ENCODE measurements at places on chromosomes 3 and 15.

- no peak for DNase-seq
These were observed 7.0 kb upstream of the NIPA2 start for GRCh38 chr15:22831473-22831872.

GRCh38 chr3:64555351-64555750 is 132.4 kb downstream of the ADAMTS9 start:
- DNase-seq, result no peak

- DNase-seq, result no peak
These were observed 215.6 kb downstream of the PDCD6IP start for GRCh38 chr3:34013818-34014570.

DNA sequence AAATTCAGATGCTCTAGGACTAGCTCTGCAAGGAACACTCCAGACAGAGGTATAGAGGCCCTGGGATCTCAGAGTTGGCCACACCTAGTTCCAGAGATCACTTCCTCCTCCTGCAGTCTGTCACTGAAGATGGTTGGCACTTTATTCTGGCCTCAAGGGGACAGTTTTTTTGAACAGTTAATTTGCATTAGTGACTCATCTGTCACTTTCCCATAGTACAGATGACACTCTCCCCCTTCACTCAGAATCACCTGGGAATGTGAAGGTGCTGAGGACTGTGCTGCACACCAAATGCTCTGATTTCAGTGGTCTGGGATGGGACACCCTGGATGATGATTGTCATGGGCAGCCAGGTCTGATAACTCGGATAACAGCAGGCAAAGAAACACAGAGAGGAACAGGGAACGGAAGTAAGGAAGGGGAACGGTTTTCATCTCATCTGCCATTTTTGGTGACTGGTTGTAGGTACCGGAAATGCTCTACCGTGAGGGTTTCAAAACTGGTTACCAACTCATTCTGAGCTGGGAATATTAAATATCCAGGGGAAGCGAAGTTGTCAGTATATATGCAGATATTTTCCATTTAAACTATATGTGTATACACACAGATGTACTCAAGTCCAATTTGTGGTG is 232.5 kb upstream of the ST8SIA2 start:
- no peak for DNase-seq

DNA sequence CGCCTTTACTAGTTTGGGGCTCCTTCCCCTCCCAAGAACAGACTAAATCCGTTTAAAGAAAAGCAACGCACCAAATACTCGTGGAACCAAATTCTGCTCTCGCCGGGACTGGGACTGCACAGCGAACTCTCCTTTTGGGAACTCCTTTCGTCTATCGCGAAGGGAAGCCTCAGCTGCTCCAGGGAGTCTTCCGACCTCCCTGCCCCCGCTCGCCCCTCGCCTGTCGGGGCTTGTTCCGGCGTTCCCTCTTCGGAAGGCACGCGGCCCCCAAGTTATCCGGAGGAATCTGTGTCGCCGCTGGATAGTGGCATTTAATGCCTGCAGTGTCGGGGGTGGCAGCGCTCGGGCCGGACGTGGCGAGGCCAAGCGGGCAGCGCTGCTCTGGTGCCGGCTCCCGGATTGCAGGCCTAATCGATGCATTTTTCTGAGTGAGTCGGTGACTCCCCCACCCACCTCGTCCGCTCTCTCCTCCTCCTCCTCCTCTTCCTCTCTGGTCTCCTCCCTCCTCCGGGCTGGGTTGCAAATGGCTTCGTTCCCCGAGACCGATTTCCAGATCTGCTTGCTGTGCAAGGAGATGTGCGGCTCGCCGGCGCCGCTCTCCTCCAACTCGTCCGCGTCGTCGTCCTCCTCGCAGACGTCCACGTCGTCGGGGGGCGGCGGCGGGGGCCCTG is at the start of gene TRIM71:
Gene TRIM71 (plus strand): TSS at position 440 of the 671 bp plus-strand sequence. CDS start 84 bp downstream, at position 524.
- no peak for DNase-seq

DNA sequence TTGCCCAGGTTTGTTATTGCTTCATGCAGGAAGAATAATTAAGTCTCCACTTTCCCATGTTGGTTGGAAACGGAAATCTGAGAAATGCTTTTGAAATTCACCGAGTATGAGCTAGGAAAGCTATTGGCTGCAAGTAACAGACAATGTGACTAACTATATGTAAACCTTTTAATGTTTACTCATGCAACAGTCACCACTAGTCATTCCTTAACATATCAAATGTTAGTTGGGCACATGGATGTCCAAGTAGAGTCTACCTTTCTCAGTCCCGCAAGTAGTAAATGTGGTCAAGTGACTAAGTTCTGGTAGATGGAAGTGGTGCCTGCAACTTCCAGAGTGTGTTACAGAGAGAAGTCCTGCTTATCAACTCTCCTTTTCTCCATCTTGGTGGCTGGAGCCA is 52.5 kb downstream of the KLF15 start:
- DNase-seq, result no peak

GRCh38 chr3:71478568-71478967 is 105.0 kb downstream of the FOXP1 start:
- no peak for DNase-seq

DNA sequence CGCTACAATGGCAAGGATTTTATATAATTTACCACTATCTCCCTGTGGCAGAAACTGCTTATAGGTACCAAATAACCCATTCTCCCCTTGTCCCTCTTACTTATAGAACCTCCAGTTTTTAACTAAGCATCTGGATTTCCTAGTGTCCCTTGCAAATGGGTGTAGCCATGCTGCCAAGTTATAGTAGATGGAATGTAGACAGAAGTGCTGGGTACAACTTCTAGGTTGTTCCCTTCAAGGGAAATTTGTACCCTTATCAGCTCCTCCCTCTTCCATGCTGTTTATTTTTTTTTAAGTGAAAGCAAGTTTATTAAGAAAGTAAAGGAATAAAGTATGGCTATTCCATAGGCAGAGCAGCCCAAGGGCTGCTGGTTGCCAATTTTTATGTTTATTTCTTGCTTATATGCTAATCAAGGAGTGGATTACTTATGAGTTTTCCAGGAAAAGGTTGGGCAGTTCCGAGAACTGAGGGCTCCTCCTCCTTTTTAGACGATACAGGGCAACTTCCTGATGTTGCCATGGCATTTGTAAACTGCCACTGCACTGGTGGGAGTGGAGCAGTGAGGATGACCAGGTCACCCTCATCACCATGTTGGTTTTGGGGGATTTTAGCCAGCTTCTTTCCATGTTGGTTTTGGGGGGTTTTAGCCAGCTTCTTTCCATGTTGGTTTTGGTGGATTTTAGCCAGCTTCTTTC is 40.1 kb upstream of the TM4SF19 start:
- DNase-seq, result no peak

- DNase-seq, result no peak
These were observed 157.9 kb upstream of the SLC2A2 start for GRCh38 chr3:171184372-171184771.

DNA sequence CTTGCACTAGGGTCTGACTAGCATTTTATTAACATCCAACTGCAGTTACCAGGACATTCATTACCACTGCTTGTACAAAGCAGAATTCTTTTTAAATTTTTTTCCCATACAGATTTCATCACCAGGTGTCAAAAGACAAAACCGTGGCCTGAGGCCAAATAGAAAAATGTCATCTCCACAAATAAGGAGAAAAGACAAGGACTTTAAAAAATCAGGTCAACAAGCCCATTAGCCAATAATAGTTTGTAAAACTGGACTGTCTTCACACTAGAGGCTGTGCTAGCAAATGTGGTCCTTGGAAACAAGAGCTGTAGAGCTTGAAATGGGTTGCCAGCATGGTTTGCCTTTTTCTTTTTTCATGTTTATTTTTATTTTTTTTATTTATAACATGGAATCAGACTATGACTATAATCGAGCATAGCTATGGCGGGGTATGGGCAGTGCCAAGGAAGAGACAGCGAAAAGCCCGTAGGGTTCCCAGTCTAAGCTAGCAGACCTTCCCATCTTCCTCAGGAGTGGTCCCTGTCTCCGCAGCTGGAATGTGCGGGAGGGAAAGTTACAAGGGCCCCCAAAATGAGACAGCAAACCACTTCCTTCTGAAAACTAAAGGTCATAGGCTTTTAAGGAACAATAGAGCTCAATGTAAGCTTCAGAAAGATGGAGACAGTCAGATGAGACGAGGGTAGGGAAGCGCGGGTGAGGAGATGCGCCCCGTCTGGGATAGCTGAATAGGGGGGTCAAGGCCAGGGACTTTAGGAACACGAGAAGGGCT is 1.5 kb downstream of the PTPN9 start:
- DNase-seq, result no peak

GRCh38 chr15:90760661-90761232 is 43.6 kb downstream of the BLM start:
- no peak for DNase-seq

DNA sequence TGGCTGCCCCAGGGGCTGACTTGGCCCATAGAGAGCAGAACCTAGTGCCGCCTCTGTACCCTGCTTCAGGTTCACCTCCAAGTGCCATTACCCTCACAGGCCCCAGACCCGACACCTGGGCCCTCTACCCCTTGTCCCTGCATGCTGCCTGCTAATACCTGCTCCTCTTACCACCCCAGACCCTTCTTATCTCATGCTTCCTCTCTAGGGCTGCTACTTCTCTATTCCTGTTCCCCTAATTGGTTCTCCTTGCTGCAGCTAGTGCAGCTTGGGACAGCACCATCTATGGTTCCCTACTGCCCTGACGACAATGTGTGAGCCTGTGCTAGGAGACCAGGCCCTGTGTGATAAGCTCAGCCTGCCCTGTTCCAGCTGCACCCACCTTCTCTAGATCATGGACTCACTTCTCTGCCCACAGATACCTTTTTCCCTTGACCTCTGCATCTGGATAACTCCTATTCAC is 15.3 kb downstream of the HDAC11 start:
- DNase-seq, result no peak

- DNase-seq, result no peak
These were observed 430.4 kb downstream of the TBL1XR1 start for GRCh38 chr3:176766862-176767261.

- DNase-seq, result no peak
These were observed 121.2 kb upstream of the LINGO1 start for GRCh38 chr15:77753939-77754338.

GRCh38 chr3:64224826-64225610 is at the start of gene PRICKLE2:
Gene PRICKLE2, minus strand, starts transcription at chr3:64225466. Its CDS starts 26,539 bp downstream, at chr3:64198927.
- DNase-seq, result peak; percentile 68

- DNase-seq, result no peak
These were observed 889.1 kb downstream of the NAALADL2 start for GRCh38 chr3:175748087-175748730.

GRCh38 chr3:186044968-186045367 is 63.9 kb downstream of the ETV5 start:
- DNase-seq, result no peak

DNA sequence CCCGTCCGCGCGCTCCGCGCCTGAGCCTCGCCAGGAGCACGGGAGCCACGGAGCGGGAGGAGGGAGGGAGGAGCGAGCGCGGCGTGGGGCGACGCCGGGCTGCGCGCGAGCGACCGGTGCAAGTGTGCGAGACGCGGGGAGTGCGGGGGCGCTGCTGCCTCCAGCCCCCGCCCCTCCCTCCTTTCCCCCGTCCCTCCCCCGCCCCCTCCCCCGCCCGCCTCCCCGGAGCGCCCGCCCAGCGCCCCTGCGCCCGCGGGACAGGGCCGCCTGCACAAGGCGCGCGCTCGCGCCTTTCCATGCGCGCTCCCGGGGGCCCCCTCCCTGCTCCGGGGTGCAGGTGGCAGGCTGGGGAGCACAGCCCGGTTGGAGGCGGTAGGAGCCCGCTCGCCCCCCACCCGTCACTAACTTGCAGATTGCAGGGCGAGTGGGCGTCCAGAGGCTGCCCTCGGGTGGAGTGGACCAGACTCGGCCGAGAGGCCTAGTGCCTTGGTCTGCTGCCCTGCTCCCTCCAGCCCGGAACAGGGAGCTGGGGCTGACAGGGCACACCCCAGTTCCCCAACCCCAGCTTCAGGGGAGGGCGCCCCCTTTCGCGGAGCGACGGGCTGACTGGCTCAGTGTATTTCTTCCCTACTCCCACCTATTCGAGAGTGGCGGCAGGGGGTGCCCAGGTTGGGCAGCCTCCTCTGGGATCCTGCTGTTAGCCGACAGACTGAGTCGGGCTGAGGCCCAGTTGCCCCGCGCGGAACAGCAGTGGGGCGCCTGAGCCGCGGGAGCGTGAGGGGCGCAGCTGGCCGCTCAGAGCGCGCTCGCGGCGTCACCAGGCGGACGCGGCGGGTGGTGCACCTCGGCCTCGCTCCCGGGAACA is at the start of gene WNT7A:
Gene WNT7A (minus strand): TSS at position 126 of the 865 bp plus-strand sequence. CDS start 255 bp downstream, outside the sequence.
- DNase-seq, result no peak

DNA sequence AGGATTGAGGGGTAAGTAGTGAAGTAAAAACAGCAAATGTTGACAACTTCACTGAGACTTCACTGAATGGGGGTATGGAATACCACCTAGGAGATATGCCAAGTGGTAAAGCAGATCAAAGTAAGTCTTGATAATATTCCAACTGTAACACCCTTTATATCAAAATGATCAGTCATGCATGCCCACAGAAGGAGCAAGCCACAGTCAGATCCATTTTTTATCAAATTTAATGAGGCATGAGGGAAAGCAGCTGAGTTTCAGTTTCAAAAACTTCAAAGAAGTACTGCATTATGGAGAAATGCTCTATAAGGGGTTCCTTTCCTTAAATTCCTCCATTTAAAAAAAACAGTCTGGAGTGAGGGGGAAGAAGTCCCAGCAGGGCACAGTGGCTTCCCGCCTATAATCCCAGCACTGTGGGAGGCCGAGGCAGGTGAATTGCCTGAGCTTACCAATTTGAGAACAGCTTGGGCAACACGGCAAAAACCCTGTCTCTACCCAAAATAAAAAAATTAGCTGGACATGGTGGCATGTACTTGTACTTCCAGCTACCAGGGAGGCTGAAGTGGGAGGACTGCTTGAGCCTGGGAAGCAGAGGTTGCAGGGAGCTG is 56.9 kb downstream of the TJP1 start:
- DNase-seq, result no peak

DNA sequence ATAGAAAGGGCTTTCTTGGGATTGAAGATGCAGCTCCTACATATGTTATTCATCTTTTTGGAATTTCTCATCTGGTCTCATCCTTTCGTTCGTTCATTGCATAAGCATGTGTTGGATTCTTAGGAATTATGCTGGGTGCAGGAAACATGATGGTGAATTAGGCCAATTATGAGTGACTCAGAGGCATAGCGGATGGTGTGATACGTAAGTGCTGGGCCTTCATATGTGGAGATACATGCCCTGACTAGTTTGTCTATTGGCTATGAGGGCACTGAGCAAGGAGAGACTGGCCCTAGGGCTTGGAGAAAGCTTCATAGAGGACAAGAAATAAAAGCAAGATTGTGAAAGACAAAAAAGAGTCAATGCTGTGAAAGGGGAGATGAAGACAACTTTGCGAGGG is 235.1 kb downstream of the MYRIP start:
- DNase-seq, result peak; percentile 56

- no peak for DNase-seq
These were observed 93.8 kb upstream of the FGF12 start for GRCh38 chr3:192821161-192821560.

DNA sequence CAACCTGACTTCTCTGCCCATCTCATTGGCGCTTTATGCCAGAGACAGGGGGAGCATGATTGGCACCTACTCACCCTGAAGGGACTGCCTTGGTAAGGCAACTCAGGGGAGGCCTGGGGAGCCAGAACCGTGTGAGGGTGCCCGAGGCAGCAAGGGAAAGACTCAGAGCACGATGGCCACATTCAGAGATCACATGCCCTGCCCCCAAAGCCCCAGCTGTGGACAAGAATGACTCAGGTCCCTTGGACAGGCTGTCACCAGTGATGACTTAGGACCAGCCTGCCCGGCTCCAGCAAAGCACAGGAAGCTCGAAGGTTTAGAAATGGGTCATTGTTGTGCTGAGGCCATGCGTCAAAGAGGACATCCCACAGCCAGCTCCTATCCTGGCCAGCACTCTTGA is 49.1 kb upstream of the LIMD1 start:
- DNase-seq, result no peak
